Cerebellar nuclear complex (tissue), 1 donor: ENCODE measurements at places on chromosomes 4 and X.

GRCh38 chr4:106062452-106062875 lies 167.2 kb downstream of the NPNT start:
- DNase-seq, result no peak

- DNase-seq, result peak; percentile 87
These were observed 343.3 kb upstream of the RPS6KA3 start for GRCh38 chrX:20609916-20610415.

DNA sequence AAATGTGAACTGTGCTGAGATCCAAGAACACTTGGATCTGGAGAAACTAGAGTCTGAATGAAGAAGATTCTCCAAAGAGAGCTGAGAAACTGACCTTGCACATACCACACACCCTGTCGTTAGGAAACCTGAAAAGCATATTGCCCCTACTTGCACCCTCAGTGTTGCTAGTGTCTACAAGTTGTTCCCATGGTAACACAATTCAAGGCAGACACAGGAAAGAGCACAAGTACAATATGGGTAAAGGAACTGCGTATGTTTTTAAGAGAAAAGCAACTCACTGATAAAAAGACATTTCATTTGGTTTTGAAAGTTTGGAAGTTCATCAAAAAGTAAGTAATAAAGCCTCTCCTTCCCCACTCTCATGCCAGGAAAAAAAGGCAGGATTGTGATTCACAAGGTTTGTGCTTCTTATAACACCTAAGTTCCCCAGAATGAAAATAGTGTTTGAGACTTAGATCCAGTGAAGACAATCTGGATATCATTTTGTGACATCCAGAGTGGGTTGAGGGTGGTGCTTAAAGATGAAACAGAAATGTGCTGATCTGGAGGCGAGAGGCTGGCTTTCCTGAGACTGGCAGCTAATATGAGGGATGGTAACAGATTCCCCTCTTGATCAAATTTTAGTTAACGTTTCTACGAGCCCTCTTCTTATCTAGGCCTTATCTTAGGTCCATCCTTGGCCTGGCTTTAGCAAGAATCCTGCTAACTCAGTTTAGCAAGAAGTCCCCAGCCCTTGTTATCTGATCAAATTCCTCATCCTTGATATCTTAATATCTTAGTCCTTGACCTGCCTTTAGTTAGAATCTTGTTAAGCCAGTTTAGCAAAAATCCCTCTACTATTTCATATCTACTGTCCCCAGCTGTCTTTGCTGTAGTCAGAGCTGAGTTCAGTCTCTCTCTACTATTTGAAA lies 42.3 kb downstream of the NIPAL1 start:
- no peak for DNase-seq

DNA sequence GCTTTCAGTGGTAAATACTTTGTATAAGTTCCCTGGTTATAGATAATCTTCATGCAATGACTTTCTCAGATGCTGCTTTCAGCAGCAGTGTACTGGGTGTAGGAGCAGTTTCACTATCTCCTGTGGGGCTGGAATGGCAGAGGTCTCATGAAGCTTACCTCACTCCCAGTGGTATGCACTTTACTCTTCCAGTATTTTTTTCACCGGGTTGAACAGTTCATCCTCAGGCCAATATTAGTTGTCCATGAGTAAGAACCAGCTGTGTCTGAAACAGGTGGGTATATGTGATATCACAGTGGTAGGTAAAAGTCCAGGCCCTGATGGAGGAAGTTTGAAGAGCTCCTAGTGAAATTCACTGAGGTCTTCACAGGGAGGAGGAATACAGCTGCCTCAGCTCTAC lies 351.5 kb upstream of the EMCN start:
- DNase-seq, result no peak

GRCh38 chrX:75547783-75548182 lies 24.9 kb upstream of the ZDHHC15 start:
- no peak for DNase-seq

- DNase-seq, result no peak
These were observed 773.2 kb upstream of the FTHL17 start for GRCh38 chrX:31845003-31845402.

DNA sequence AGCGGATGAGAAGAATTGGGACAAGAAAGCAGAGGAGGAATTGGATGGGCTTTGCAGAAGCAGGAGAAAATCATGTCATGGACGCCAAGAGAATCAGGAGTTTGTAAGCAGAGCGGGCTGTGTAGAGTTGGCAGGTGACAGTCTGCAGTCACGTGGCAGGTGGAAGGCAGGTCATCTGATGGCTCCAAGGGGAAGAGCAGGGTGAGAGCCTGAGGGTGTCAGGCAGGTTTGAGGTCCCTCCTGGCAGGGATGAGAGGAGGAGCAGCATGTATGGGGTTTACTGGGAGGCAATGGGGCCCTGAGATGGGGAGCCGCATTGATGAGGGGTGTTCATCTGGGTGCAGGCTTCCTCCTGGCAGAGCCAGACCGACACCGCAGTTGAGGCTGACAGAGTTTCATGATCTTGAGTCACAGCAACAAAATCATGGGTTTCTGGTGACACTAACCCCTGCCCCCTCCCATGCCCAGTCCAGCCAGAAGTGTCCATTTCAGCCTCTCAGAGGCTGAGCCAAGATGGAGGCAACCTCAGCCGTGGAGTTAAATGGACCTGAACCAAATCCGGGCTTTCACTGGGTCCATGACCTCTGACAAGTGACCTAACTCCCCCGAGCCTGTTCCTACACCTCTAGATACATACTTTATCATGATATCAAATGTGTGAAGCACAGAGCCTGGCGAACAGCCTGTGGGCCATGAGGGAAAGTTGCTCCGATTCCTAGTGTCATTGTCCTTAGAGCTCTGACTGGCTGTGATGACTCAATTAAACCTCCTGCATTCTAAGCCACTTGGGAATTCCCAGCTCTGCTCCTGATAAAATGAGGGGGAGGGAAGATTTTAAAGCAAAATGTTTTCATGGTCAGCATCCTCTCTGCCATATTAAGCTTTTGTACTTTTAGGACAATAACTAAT lies 36.1 kb downstream of the EVC start:
- no peak for DNase-seq

- no peak for DNase-seq
These were observed 102.9 kb downstream of the CLCN4 start for GRCh38 chrX:10259716-10260115.

- no peak for DNase-seq
These were observed 52.3 kb downstream of the MEPE start for GRCh38 chr4:87884976-87885549.

DNA sequence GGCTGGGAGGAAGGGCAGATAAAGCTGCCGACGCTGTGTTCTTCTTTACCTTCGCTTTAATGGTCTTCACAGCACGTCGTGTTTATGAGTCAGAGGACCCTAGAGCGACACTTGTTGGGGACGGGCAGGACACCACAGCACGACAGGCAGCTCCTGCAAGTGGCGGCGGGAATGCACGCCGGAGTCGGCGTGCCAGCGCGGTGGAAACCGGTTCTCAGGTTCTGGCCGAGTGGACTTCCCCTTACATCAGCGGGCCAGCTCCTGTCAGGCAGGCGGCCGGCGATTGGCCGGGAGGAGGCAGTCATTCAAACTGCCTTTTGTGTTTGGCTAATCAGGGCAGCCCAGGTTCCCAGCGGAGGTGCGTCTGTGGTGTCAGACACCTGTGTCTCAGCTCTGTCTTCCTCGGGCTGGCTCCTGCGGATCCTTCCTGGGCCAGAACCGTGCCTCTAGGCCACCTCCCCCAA lies 150.9 kb downstream of the SHROOM3 start:
- DNase-seq, result peak; percentile 91

- DNase-seq, result no peak
These were observed 12.2 kb downstream of the WDR1 start for GRCh38 chr4:10104211-10104990.

DNA sequence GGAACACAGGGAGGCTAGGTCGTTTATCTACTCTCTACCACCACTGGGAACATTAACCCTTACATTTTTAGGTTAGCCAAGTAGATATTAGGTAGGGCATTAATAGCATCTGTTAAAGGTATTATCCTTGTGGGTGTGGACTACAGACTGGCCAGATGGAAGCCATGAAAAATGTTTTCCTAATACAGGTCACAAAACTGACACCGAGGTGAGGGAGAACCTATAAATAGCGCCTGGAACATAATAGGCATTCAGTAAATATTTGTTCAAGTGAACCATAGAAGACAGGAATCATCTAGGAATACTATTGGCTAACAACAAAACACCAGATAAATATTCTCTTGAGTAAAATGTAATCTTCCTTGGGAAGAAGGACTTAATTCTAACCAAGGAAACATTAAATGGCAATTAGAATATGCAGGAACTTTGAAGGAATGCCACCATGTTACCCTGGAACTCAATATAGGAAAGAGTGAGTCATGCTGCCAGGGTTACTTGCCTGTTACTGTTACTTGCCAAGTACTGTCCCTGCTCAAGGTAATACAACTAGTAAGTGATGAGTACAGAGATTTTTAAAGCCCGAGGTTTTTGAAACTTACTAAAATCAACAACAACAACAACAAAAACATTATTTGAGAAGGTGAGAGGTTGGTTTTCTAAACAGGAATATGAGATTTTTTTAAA lies 79.0 kb downstream of the SOX3 start:
- DNase-seq, result no peak

GRCh38 chr4:30068234-30068633 lies 651.9 kb upstream of the PCDH7 start:
- DNase-seq, result no peak

GRCh38 chrX:44088510-44089144 lies 115.4 kb upstream of the NDP start:
- no peak for DNase-seq

- DNase-seq, result no peak
These were observed 225.8 kb upstream of the ETNPPL start for GRCh38 chr4:108988464-108989195.

GRCh38 chr4:181962321-181962720 lies 280.9 kb upstream of the TENM3 start:
- DNase-seq, result no peak

DNA sequence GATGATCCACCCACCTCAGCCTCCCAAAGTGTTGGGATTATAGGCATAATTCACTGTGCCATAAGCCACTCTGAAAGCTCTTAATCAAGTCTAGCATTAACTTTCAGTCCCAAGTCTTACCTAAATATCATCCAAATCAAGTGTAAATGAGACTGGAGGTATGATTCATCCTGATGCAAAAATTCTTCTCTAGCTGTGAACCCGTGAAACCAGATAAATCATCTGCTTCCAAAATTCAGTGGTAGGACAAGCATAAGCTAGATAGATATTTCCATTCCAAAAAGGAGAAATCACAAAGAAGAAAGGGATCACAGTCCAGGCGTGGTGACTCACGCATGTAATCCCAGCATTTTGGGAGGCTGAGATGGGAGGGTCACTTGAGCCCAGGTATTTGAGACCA lies 8.8 kb upstream of the TBC1D25 start:
- no peak for DNase-seq

GRCh38 chr4:54999003-54999402 lies 126.4 kb downstream of the KDR start:
- no peak for DNase-seq

DNA sequence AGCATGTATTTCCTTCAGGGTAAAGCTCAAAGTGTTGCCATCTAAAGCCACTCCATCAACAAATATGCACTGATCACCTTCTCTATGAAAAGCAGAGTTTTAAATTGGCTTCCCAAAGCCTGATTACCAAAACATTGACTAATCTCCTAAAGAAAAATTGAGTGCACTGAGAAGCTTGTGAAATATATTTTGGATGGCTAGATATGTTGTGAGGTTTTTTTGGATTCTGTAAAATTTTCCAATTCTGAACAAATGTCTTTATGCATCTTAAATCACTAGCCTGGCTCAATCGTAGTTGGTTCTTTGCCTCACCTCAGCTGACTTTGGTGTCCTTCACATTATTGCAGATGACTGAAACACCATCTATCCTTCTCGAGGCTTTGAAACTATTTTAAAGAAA lies 14.9 kb upstream of the EXOSC9 start:
- DNase-seq, result no peak

- no peak for DNase-seq
These were observed 121.9 kb downstream of the BEND2 start for GRCh38 chrX:18098763-18099162.

DNA sequence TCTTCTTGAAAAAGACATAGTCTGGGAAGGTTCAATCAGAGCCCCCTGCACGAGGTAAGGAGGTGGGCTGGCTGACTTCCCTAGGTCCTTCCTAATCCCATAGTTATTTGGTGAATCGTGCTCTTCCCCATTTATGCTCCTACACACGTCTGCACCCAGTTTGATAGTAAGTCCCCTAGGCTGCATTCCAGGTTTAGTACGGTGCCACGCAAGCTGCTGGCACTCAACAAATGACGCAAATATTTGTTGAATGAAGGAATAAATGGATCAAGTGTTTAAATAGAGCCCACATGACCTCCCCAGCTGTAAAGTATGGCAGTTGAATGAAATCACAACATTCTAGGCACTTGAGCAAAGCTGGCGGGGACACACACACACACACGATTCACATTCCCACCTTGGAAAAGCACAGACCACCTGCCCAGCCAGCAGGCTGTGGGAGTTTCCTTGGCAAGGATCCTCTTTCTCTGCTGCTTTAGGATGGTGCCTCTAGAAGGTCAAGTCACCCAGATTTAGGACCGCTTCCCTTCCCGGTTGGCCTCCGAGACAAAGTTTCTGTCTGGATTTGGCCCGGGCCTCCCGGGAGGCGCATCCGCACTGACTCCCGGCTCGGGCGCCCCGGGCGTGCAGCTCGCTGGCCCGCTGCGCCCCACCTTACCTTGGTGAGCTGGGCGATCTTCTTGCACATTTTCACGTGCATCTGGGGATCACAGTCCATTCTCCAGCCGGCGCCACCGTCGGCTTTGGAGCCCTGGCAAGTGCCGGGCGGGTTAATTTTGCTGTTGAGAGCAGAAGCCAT lies 721 bp downstream of the FAM184B start:
- no peak for DNase-seq

DNA sequence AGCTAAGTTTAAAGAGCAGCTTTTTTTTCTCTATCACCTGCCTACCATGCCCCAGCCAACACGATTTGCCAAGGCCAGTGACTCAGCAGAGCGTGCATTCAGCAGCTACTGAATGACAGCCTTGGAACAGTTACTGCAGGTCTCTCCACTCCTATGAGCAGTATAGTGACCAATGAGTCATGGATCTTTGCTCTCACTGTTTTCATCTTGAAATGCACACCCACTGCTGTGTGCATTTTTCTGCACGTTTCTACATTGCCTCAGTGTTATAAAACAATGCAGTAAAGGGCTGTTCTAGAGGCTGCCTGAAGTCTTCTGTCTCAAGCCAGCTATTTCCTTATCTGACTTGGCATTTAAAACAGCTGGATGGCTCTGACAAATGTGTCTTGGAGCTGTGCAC lies 66.0 kb upstream of the C4orf54 start:
- DNase-seq, result no peak

DNA sequence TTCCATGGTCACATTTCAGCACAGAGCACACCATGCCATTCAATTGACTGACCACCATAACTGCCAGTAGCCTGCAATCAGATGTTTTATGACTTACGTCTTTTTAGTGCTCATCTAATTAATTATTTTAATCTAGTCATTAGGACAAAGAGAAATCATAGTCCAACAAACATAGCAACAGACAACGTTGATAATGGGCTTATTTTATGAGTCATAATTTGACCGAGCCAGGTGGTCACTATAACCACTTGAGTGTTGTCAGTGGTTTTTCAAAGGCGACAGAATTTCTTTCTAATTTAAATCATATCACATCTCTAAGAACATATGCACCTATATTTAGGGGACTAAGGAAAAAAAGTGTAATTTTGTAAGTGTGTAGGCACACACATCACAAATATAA lies 1.9 kb downstream of the SEC24D start:
- DNase-seq, result no peak
